EH (cell line): ENCODE measurements at places on chromosomes 7 and 10.

DNA sequence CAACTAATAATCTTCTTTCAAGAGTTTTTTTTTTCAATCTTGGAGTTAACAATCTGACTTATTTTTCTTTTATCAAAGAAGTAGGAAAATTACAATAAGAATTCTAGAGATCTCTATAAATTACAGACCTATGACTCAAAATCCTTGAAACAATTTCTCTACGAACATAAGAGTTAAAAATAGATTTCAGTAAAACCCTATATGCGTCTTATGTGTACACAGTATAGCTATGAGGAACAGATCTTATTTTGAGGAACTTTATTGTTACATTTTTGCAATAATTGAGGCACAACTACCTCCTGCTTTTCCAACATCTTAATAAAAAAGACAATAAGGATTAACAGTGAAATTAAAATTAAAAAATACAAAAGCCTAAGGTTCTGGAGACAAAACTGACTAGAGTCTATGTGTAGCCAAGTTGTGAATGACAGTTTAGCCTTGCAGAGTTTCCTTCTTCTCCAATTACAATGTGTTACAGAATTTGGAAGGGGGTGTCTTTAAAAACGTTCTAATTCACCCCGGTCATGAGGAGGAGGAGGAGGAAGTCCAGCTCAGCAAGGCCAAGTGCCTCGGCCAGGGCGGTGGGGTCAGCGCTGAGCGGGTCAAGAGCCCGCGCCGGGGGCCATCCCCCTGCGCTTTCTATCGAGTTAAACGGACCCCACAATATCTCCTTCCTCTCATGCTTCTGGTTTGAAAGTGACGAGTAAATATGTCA is 40.5 kb downstream of the AMZ1 start:
- DNase-seq = peak; percentile 45

GRCh38 chr10:102405108-102405571 is 9.6 kb downstream of the NFKB2 start:
- DNase-seq = no peak

DNA sequence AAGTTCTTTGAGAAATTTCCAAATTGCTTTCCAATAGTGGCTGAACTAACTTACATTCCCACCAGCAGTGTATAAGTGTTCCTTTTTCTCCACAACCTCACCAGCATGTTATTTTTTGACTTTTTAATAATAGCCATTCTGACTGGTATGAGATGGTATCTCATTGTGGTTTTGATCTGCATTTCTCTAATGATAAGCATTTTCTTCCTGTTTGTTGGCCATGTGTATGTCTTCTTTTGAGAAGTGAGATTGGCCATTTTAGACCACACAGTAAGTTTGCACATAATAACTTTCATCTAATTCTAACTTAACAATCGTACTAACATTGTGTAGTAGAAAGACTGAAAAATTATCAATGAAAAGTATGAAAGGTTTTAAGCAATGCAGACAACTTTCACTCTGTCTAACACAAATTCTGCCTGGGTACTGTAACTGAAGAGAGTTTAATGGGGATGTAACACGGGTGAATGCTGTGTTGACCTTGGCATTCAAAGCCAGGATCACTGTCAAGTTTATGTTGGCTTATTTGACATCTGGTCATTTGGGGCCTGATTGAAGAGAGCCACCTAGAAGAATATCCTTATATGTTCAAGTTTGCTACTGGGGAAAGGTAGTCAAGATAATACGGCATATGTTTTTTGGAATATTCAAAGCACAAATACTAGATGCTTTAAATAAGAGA is 50.4 kb downstream of the FAM171A1 start:
- DNase-seq = peak; percentile 74

DNA sequence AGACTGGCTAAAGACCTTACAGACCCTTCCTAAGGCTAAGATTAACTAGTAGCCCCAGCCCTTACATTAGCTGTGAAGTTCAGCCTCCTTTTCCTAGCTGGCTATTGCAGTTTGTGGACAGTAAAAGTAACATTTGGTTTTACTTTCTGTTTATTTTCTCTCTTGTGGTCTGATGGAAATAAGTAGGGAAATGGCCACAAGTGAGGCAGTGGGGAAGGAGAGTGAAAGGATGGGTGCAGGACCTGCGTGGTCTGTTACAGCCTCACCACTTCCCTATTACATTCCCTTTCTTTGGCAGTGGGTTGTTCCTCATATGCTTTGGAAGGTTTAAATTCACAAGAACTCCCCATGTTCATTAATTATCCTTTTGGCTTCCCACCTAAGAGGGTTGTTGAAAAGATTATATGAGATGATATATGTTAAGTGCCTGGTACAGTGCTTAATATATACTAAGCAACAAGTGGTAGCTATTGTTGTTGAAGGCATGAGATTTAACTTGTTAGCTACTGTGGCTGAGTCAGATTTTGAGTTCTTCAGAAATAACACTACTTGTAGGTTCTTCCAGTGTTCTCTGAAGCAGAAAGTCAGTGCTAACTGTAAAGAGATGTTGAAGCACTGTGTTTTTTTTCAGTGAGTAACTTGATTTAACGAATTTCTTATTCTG is 181.7 kb downstream of the ST7 start:
- peak; percentile 41 for DNase-seq

DNA sequence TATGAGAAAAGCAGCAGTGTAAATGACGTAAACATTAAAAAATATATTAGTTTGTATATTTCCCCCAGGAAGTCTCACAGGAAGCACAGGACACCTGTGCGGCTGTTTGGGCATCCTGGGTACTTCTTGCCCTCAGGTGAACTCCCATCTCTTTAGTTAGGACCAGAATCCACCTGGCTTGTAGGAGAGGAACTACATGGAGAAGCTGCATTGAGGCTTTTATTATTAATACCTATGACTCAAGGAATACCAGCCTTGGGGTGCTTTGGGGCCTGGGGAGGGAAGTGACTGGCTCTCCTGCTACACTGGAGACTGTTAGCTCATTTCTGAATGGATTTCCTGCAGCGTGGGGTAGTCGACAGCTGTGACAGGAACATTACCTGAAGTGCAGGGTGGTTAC is 40.0 kb upstream of the GSDME start:
- DNase-seq = no peak

DNA sequence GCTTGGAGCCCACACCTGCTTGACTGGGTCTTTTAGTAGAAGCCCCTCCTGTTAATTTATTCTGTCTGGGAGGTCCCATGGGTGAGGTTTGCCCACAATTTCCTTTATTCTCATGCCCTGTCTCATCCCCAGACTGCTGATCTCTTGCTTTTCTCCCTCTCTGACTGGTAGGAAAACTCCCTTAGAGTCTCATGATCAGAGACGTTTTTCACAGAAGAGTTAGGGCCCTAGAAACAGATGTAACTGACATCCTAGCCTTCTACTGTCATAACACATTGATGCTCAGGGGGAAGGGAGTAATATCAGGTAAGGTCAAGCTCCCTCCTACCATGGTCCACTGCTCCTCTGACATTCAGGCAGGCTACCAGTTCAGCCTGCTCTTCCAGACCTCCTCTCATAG is 43.7 kb upstream of the WASL start:
- DNase-seq = no peak

GRCh38 chr7:28156401-28156800 is 24.2 kb downstream of the JAZF1 start:
- DNase-seq = no peak

DNA sequence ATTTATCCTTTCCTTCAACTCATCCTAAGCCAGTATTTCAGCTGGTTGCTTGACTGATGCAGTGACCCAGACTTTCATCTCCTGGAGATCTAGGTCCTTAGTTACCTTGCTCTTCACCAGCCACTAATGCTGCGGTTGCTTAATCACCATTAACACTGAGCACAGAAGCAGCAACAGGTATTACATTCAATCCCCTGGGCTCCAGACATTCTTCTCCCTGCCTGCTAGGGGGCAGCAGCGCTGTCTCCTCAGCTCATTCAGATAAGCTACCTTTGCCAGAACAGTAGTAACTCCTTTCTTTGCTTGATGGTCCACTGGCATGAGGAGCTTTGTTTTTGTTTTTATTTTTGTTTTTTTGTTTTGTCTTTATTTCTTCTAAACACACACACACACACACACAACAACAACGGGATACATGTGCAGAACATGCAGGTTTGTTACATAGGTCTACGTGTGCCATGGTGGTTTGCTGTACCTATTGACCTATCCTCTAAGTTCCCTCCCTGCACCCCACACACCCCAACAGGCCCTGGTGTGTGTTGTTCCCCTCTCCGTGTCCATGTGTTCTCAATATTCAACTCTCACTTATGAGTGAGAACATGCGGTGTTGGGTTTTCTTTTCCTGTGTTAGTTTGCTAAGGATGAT is 1043.2 kb upstream of the C7orf33 start:
- no peak for DNase-seq

DNA sequence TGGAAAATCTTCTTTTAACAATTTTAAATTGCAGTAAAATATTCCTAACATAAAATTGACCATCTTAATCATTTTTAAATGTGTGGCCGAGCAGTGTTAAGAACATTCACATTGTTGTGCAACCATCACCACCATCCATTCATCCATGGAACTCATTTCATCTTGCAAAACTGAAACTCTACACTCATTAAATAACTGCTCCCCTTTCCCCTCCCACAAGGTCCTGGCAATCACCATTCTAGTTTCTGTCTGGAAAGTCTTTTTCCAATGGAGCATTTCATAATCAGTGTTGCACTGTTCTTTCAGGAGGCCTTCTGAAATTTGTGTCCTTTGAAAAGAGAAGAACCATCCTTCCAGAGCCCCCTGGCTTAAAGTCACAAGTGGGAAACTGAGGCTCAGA is 233.1 kb downstream of the PLXNA4 start:
- no peak for DNase-seq

DNA sequence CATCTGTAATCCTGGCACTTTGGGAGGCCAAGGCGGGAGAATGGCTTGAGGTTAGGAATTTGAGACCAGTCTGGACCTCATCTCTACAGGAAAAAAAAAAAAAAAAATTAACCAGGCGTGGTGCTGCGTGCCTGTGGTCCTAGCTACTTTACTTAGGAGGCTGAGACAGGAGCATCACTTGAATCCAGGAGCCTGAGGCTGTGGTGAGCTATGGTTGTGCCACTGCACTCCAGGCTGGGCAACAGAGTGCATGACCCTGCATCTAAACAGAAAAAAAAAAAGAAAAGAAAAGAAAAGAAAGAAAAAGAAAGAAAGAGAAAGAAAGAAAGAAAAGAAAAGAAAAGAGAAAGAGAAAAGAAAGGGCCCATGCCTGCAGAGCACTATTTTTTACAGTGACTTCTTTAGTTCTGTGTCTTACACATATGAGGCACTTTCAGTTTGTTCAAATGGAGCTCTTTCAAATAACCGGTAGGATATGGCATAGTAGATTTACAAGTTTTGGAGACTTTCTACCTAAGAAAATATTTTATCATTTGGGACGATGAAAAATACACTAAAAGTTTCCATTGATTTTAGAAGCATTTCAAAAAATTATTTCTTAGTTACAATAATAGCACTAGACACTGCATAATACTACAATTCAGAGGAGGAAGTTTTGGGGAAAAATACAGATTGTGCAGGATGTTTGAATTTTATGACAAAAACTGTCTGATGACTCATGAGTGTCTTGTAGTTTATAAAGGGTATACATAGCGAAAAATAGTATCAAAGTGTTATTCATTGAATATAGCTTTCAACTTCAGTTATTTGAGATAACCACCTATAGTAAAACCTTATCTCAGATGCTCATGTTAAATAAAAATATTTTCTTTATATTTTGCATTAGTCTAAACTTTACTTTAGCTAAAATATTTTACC is 75.9 kb downstream of the MDFIC start:
- DNase-seq = no peak

DNA sequence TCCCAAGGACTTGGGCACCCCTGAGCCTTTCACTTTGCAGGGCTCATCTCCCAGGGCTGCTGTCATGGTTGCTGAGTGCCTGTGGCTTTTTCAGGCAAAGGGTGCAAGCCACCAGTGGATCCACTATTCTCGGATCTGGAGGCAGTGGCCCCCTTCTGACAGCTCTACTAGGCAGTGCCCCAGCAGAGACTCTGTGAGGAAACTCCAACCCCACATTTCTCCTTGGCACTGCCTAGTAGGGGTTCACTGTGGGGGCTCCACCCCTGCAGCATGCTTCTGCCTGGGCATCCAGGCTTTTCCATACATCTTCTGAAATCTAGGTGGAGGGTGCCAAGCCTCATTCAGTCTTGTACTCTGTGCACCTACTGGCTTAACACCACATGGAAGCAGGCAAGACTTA is 675.0 kb upstream of the MBL2 start:
- DNase-seq = no peak

DNA sequence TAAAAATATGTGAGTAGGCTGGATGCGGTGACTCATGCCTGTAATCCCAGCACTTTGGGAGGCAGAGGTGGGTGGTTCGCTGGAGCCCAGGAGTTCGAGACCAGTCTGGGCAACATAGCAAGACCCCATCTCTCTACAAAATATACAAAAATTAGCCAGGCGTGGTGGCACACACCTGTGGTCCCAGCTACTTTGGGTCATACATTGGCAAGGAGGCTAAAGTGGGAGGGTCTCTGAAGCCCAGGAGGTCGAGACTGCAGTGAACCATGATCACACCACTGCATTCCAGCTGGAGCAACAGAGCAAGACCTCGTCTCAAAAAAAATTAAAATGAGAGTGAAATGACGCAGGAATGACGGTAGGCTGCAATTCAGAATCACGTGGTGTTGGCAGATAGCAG is 64.7 kb upstream of the SH2B2 start:
- no peak for DNase-seq

DNA sequence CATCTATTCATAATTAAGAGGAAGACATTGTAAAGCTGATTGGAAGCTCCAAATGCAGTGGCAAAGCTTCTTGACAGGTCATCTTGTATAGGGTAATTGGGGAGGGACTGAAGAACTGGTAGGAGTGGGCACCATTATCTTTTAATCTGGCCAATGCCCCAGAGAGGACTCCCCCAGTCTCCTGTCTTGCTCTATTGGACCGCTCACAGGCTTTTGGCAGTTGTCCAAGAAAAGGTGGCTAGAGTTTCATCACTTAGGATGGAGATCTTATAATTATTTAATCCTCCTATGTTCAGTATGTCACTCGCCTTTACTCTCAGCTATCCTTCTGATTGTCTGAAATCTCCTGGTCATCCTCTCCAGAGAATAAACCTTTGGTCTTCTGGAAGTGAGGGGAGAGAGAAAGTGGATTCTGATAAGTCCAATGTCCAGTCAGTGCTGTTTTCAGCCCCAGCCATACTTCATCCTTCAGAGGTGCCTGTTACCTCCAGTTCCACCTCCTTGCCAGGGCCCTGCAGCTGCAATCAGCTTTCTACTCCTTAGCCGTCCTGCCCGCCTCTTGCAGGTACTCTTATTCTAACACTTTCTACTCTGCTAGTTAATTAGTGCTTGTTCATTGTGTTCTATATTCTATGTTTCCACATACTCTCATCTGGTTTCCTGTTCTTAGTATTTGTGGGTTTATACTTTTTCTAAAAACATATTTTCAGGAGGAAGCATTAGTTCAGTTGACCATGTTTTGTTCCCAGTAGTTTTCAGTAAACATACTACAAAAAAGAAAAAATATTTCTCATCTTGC is 241.6 kb downstream of the NSUN6 start:
- DNase-seq = no peak
